ENCODE measurements at places on chromosomes 12 and 14. TPM values are rescaled to one million over a fixed set of nuclear protein-coding genes. Genes with fewer than 3 reads are reported as not detected.

DNA sequence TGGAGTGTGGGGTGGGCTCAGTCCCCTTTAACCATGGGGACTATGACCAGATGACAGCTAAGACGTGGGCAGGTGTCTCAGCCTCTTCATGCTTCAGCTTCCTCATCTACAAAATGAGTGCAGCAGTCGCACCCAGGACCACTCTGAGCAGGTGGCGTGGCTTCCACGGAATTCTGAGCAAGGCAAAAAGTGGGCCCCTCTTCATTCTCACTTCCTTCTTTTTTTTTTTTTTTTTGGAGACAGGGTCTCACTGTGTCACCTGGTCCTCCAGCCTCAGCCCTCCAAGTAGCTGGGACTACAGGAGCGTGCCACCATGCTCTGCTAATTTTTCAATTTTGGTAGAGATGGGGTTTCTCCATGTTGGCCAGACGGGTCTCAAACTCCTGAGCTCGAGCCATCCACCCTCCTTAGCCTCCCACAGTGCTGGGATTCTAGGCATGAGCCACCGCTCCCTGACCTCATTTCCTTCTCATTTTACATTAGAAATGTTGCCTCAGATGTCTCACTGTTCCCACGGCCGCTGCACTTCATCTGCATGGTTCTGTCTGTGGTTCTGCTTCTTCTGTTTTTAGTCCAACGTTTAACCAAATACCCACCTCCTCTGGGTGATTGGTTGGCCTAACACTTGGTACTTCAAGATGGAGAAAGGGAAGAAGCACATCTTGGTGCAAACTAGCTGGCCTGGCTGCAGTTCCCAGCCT, 41.3 kb upstream of the BCL7A start:
- DNase-seq: no peak

GRCh38 chr14:89641495-89642175, 224.6 kb upstream of the FOXN3 start:
- DNase-seq: no peak

- no peak for DNase-seq
Observed at GRCh38 chr14:24828486-24828885, 194.5 kb upstream of the GZMB start.

DNA sequence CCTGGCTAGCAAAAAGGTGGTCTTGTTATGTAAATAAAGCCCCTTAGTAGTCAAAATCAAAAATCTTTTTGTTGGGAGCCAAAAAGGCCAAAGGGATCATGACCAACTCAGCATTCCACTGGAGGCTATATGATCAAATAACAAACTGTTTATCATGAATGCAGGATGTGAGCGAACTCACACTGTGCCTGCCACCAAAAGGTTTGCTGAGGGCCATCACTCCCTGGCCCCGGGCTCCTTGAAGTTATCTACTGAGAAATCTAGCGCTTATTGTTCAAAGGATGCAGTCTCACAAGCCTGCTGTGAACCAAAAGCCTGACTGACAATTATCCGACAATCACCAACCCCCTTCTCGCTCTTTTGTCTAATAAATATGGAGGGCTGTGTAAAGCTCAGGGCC, 107.2 kb upstream of the DDHD1 start:
- no peak for DNase-seq

DNA sequence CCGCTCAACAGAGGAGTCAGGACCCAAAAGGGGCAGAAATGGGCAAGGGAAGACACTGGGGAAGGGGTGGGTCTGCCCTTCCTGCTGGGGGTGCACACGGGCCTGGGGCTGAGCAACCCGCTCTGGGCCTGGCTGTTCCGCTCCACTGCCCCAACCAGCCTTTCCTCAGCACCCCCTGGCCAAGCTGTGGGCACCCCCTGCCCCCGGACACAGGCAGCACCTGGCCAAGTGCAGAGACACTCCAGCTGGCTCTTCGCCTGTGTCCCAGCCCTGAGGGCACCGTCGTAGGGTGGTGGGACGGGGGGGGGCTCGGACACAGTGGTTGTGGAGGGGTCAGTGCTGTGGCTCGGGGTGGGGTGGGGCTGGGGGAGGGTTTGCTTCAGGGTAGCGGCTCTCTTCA, 10.3 kb downstream of the PACS2 start:
- DNase-seq: no peak

The SOCS2 gene
- total RNA-seq: 98.4 TPM
